ENCODE measurements at places on chromosomes 1 and 21.

- DNase-seq, result no peak
These were observed 40.3 kb downstream of the TP73 start for GRCh38 chr1:3692598-3692997.

DNA sequence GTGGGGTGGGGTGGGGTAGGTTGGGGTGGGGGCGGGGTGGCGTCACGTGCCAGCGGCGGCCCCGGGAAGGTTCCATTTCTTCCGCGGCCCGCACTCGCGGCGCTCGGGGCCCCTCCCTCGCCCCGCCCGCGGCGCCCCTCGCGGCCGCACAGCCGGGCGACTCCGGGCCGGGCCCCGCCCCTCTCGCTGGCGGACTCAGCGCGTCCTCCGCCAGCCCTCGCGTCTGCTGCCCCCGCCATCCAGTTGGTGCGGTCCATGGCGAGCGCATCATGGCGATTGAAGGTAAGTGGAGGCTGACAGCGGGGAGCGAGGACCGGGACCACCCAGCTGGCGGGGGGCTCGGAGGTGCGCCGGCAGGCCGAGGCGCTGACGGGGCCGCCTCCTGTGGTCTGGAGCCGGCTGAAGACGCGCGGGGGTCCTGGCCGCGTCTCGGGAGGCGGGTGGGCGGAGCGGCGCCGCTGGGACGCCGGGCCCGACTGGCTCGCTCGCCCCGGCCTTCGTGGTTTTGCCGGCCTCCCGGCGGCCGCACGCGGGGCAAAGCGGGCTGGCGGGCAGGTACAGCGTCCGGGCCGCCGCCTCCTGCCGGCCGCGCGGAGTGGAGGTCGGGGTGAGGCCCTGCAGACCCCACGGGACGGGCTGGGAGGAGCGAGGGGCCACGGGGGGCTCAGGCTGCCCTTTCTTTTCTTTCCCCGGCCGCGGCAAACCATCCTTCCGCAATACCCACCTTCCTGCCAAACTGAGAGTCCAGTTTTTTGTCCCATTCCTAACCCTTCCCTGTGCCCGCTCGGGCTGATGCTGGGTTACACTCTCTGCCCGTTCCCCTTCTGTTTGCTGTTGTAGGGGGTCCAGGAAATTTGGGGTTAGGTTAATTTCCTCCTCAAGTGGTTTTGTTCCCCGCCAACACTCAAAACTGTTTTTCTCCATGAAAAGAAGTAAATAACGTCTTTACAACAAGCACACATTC is at the start of gene SYT14:
Gene SYT14, plus strand, starts transcription at position 222 of the 964 bp plus-strand sequence. Its CDS starts 48 bp downstream, at position 270.
- no peak for DNase-seq

DNA sequence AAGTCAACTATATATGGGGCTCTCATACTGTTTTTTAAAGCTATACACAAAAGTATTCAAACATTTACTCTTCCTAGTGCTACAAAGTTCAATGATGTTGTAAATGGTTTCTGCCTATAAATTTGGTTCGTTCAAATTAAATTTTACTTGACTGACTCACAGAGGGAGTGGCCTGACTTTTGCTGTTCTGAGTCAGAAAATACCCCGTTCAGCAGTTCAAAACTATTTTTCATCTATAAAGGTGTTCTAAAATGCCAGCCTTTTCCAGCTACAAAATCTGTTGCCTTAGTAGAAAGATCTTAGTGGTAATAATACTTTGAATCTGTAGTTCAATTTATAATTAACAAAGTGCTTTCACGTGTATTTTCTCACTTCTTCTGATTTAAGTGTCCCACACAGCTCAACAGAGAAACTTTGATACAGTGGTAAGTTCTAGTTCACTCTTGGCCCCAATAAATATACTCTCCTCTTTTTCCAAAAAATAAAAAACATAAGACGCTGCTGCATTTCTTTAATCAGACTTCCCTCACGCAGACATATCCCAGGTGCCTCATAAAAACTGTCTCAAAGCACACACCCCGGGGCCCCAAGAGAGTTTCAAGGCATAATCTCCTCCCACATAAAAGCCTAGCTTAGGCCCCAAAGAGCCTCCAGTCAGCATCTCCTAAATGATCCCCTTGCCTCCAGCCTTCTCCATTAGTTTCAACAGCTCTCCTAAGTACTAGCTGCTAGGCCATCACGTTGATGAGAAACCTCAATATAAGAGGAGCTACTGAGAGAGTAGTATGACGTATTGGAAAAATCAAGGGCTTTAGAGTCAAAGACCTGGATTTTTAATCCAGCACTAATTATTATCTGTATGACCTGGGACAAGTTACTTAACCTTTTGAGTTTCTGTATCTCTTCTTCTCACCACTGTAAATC is 3.2 kb downstream of the PTP4A2 start:
- no peak for DNase-seq

DNA sequence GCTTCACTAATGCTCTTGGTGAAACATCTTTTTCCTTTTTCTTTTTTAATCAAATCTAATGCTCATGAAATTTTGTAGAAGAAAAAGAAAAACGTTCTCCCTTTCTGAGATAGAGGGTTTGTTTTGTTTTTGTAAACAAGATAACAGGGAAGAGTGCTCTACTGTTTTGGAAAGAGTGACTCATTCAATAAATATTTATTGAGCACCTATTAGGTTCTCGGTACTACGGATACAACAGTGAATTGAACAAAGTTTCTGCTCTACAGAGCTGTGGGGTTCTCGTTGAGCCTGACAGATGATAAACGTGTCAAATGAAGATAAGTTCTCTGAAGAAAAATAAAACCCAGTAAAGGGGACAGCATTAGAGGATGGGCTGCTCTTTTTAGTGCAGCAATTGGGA is 7.0 kb downstream of the PGM1 start:
- no peak for DNase-seq

GRCh38 chr1:202760589-202760988 is 47.6 kb downstream of the KDM5B start:
- DNase-seq, result no peak
